ENCODE measurements at places on chromosomes 16 and 17.

- DNase-seq, result no peak
These were observed 6.6 kb downstream of the CDH1 start for GRCh38 chr16:68743664-68744063.

GRCh38 chr17:7620835-7621234 is 6.1 kb upstream of the FXR2 start:
- DNase-seq, result no peak

DNA sequence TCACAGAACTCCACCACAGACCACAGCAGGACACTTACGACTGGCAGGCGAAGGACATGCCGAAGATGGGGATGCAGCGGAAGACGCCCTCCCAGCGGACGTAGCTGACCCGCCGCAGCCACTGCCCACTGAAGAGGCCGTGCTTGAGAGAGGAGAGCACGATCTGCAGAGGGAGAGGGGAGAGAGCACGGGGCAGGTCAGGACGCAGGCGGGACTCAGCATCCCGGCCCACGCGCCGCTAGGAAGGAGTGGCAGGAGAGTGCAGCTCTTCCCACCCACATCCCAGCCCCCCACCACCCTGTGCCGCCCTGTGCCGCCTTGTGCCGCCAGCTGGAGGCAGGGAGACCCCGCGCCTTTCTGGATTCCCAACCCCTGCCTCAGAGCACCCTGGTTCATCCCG is 14.5 kb downstream of the SLC38A10 start:
- no peak for DNase-seq

DNA sequence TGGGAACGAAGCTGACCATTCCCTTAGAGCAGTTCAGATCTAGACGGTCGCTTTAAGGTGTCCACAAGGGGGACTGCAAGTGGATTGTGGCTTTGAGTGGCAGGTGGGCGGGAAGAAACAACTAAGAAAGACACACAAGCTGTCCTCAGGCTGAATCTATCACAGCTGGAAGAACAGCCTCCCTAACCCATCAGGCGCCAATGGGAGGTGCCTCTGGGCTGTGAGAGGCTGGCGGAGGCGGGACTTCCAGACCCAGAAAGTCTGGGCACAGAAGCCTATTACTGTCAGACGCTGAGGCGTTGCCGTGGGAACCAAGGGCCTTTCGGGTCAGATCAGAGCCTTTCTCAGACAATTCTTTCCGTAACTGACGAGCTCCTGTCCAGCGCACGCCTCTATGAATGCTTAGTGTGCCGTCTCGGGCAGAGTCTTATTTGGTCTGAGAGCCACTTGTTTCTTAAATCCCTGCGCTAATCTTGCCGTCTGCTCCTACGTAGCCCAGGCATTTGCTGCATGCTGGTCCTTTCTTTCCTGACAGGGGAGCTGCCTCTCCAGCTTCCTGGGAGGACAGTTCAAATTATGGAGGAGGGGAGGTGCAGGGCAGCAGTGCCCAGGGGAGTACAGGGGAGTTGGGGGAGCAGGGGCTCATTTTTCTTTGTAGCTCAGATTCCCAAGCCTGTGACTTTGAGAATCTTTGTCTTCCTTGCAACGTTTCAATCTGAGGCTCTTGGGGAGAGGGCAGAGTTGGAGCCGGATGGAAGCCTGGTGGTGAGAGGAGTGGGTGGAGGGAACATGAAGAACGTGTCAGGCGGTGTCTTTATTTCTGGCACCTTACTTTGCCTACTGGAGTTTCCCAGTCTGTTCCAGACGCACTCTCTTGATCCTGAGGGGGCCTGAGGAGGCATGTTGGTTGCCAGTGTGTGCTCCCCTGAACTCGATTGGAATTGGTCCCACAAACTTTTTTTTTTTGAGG is 618.7 kb downstream of the KCNJ18 start:
- no peak for DNase-seq

DNA sequence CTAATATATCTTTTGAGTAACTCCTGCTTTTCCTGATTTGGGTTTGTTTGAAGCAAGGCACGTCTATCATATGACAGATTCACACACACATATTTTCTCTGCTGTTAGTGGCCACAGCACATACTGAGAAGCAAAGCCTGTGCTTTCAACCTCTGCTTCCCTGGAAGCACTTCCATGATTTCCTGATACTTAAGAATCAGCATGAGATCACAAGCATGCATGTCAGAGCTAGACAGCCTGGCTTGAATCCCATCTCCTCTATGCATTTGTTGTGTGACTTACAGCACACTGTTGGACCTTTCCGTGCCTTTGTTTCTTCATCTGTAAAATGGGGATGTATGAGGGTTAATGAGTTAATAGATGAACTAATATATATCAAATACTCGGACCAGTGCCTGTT is 151.1 kb upstream of the NOL11 start:
- DNase-seq, result no peak

GRCh38 chr17:28327709-28328108 is 7.6 kb downstream of the IFT20 start:
- no peak for DNase-seq

GRCh38 chr17:13563866-13564265 is 37.9 kb downstream of the HS3ST3A1 start:
- no peak for DNase-seq

GRCh38 chr17:1936766-1937165 is 88.4 kb downstream of the RTN4RL1 start:
- DNase-seq, result no peak

GRCh38 chr16:64864232-64864809 is 257.5 kb downstream of the CDH11 start:
- DNase-seq, result no peak

DNA sequence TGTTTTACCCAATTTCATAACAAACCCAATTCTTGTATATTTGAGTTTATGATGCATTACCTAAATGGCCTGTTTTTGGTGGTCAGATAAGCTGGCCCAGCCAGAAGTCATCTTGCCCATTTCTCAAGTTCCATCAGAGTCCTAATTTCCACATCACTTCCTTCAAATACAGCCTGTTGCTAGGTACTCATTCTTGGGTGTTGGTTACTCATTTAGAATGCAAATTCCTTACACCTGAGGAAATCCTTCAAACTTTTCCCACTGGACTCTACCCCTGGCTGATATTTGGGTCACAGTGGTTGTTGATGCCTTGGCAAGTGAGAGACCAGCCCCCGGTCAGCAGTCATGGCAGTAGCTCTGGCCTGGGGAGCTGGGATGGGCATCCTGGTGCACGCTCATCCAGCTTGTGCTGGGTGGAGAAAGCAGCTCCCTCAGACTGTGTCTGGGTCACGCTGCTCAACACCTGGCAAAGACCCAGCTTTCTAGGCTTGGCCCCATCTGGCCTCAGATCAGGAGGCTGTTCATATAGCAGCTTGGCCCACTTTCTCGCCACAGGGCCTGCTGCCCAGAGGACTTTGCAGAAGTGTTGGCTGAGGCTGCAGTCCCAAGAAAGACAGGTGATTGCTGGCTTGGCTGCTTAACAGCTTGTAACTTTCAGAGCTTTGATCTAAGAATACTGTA is 25.8 kb downstream of the WSB1 start:
- DNase-seq, result no peak

- DNase-seq, result no peak
These were observed 37.1 kb upstream of the TEKT1 start for GRCh38 chr17:6868582-6868981.

- DNase-seq, result no peak
These were observed 32.5 kb downstream of the CD300LF start for GRCh38 chr17:74680213-74680612.

DNA sequence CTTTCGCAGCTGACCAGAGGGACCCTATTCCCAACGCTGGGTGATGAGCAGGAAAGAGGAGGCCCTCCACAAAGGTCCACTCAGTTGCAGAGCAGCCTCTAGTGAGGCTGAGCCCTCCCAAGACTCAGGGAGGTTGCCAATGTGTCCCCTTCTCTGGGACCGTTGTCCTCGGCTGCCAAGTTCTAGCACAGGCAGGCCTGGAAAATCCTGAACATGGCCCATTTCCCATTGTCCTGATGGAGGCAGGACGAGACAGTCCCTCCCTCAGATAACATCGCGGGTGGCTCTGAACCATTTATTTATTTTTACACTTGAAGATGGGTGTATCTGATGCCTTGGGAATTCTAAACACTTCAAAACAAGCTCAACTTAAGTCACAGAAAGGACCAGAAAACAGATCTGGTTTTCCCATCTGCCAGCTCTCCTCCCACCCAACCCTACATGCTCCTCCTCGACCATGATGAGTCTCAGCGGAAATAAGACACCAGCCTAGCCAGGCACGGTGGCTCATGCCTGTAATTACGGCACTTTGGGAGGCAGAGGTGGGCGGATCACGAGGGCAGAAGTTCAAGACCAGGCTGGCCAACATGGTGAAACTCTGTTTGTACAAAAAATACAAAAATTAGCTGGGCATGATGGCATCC is 12.8 kb downstream of the CDIP1 start:
- no peak for DNase-seq

- DNase-seq, result no peak
These were observed 13.5 kb upstream of the MYH10 start for GRCh38 chr17:8643855-8644506.

GRCh38 chr17:27269201-27269600 is 24.7 kb upstream of the WSB1 start:
- DNase-seq, result no peak

GRCh38 chr16:57893217-57893558 is 77.7 kb downstream of the CNGB1 start:
- no peak for DNase-seq

- no peak for DNase-seq
These were observed 48.3 kb downstream of the KATNIP start for GRCh38 chr16:27598220-27598619.

GRCh38 chr17:16920628-16921020 is 51.3 kb downstream of the TNFRSF13B start:
- no peak for DNase-seq

DNA sequence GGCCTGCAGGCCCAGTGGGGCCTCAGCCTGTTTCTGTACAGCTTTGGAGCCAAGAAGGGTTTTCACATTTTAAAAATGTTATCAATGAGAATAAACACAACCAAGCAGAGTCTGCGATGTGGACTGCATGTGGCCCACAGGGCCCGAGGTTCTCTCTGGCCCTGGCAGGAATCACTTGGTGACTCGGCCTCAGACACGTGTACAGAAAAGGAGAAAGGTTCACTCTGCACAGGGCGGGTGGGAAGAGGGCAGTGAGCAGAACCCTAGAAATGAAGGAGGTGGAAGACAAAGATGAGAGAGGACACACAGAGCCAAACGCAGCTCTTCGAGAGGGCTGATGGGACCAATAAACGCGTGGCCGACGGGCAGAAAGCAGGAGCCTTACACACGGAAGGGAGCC is 11.6 kb upstream of the ZNF750 start:
- DNase-seq, result no peak

- DNase-seq, result no peak
These were observed 10.9 kb upstream of the ALKBH5 start for GRCh38 chr17:18172531-18173278.

GRCh38 chr17:29597361-29598172 is 4.6 kb downstream of the ANKRD13B start:
- DNase-seq, result no peak

DNA sequence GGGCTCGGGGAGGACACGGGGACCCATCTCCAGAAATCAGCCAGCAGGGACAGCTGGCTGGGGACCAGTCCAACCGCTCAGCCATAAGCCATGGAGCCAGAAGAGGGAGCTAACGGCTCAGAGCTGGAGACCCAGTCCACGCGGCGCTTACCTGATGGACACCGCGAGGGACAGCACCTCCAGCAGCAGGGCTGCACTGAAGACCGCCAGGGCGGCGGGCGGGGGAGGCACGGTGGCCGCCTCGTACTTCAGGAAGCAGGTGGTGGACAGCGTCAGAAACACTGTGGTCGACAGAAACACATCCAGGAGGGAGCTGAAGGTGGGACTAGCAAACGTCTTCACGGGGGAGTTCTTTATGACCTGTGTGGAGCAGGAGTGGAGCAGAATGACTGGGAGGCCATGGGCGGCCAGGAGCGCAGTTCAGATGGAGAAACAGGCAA is 102.6 kb upstream of the CREBBP start:
- peak; percentile 48 for DNase-seq

GRCh38 chr17:19000531-19001325 is 3.8 kb downstream of the FAM83G start:
- DNase-seq, result no peak

- no peak for DNase-seq
These were observed 66.6 kb upstream of the LHX1 start for GRCh38 chr17:36870720-36870999.

DNA sequence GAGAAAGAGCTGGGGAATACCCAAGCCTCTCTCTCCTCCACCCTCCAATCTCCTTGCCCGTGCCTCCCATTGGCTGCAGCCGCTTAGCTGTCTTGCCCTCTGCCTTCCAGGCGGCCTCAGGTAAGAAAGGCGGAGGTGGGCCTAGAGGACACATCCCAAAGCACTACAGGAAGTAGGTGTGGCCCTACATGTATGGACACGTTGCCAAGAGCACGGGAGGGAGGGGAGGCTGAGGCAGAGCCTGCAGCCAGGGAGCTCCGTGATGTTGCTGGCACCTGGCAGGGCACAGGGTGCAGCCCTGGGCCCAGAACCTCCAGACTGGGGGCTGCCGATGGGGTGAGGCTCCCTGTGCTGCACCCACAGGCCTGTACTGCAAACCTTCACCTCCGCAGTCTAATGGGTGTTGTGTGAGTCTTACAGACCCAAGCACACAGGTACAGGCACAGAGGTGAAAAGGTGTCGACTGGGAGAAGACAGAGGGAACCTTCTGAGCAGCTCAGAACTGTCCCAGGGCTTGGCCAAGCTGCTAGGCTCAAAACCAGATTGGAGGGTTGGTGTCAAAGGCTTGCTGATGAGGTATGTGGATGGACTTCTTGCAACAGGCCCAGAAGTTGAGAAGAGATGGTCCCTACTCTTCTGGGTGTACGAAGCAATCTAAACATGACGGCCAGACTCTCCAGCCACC is 23.5 kb upstream of the FOXK2 start:
- no peak for DNase-seq

DNA sequence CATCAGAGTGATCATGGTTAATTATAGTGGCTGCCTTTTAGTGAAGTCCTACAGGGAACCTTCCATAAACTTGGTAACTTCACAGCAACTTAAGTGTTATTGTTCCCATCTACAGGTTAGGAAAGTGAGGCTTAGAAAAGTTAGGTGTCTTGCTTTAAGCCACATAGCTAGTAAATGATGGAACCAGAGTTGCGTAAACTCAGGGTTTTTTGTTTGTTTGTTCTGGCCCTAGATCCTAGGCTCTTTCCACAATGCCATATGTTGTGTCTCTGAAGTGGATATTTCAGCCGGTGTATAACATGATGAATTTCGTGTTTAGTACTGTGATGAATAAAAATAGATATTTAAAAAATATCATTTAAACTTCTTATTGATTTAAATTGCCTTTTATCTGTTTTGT is 27.6 kb downstream of the DNAH9 start:
- no peak for DNase-seq
